ENCODE measurements at places on chromosomes 12 and 14.

- no peak for DNase-seq
These were observed 77.3 kb upstream of the LTA4H start for GRCh38 chr12:96112733-96113132.

- DNase-seq, result no peak
These were observed 112.5 kb downstream of the ALX1 start for GRCh38 chr12:85392508-85392907.

DNA sequence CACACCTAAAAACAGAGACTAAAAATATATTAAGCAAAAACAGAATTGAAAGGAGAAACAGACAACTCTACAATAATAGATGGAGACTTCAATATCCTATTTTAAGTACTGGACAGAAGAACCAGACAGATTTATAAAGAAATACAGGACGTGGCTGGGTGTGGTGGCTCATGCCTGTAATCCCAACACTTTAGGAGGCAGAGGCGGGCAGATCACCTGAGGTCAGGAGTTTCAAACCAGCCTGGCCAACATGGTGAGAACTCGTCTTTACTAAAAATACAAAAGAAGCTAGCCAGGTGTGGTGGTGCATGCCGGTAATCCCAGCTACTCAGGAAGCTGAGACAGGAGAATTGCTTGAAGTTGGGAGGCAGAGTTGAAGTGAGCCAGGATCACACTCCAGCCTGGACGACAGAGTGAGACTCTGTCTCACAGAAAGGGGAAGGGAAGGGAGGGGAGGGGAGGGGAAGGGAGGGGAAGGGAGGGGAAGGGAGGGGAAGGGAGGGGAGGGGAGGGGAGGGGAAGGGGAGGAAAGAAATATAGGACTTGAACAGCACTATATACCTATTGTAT lies 53.0 kb downstream of the CDK17 start:
- no peak for DNase-seq

- DNase-seq, result no peak
These were observed 44.7 kb downstream of the CPM start for GRCh38 chr12:68888243-68888642.

GRCh38 chr12:52443966-52444365 lies 8.0 kb downstream of the KRT6B start:
- no peak for DNase-seq

- no peak for DNase-seq
These were observed 176.0 kb downstream of the KIF26A start for GRCh38 chr14:104314251-104314941.

DNA sequence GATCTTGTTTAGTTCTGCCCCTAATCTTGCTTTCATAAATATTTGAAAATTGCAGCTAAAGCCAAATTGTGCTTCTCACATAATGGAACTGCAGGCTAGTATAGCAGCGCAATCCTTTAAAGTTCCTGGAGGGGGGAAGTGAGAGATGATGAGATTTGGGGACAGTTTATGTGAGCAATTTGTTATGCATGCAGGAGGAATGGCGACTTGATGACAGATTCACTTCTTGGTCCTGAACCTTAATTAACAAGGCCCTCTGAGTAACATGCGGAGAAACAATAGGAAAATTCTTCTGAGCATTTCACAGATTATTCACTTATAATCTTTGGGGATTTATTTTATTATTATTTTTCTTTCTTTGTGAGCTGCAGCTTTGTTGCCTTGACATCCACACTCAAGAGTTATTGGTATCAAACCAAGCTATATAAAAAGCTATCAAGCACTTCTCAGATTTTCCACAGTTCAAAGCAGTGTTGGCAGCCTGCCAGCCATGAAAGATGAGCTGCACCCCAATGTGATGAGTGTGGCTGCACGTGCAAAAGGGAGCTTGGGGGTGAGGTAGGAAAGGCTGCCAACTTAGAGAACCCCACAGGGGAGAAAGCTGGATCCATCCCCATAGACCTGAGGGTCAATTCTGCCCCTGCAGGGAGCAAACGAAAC lies 1662.2 kb upstream of the FLRT2 start:
- DNase-seq, result no peak

GRCh38 chr12:101799774-101800173 lies 31.0 kb downstream of the GNPTAB start:
- DNase-seq, result no peak

- peak; percentile 91 for DNase-seq
These were observed 89.6 kb downstream of the DAAM1 start for GRCh38 chr14:59278111-59278510.

GRCh38 chr12:17030338-17030737 lies 424.4 kb upstream of the LMO3 start:
- no peak for DNase-seq

GRCh38 chr12:112792301-112792700 lies 753 bp downstream of the RPH3A start:
- DNase-seq, result no peak

GRCh38 chr12:13079440-13079906 lies 24.0 kb downstream of the GSG1 start:
- DNase-seq, result no peak

GRCh38 chr12:112524676-112525425 lies 106.1 kb downstream of the PTPN11 start:
- peak; percentile 67 for DNase-seq

DNA sequence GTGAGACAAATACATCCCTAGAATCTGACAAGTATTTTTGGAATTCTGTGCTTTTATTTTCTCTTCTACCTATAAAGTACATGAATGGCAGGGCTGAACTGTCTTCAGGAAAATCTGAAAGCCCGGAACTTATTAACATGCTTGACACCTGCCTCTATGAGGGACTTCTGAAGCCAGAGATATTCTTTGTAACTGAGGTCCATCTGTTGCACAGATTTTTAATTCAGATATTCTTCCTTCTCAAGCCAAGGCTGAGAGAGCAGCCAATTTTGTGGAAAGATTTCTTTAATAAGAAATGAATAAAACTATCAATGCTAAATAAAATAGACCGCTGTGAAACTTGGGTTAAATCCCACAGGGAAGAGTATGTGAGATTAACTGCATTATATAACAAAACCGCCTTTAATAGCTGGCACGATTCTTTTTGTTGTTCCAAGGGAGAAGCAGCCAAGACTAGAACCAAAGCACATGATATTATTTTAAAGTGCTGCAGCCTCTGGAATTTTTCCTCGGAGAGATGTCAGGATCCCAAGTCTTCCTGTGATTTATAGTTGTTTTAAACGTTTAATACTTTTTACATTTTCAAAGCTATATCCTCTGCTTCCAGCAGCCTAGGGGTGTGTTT lies 148.9 kb downstream of the CRADD start:
- no peak for DNase-seq

- peak; percentile 57 for DNase-seq
These were observed 116.4 kb upstream of the ATF1 start for GRCh38 chr12:50647479-50647878.

DNA sequence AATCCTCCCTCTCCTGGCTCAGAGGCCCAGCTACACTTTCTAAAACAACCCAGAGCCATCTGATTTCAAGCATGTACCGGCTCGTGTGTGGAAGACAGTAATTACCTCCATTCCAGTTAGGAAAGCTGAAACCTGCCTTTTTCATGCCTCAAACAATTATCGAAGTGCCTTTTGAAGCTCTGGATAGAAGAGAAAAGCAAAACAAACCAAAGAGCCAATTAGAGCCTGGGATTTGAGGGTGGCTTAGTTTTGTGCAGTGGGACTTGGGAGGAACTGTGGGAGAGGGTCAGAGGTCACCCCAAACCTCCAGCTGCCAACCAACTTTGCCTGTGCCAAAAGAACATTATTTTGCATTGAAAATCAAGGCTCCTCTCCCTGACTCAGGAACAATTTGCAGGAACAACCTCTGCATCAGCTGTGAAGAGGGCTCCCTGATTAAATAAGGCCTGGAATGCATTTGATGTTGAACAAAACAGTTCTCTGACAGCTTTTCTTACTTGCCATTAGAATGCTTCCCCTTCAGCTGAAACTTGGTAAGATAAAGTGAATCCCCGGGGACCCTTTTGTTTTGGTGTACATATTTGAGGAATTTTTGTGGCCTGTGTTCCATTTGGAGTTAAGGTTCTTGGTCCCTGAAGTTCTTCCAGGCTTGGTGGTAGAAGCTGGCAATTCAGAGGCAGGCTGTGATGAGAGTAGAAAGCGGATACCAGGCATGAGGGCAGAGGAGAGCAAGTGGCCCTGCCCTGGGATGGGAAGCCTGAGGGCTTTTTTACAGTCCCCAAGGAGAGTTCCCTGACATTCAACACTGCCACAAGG lies 270.1 kb downstream of the ZFP36L1 start:
- no peak for DNase-seq

GRCh38 chr12:92470608-92471021 lies 232.2 kb upstream of the PLEKHG7 start:
- no peak for DNase-seq

DNA sequence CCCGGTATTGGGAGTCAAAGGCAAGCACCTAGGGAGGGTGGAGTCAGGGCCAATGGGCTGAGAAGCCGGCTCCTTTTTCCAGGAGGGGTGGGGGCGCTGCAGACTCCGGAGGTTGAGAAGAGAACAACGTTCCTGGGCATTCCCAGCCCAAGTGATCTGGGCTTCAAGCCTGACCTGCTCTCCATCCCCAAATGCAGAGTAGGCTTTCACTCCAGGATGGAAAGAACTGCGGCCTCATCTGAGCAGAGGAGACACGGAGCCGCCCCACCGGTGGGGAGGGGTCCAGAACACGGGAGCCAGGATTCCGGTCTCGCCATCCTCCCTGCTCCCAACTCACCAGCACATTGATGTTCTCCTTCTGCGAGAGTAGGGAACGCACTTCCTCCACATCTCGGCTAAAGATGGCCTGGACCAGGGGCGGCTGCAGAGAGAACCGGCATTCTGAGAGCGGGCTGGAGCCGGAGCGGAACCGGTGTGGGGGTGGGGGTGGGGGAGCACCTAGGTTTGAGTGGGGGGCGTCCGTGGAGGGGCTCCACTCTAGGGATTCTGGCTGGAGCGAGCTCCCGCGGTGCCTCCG lies 605 bp downstream of the ANKRD52 start:
- peak; percentile 72 for DNase-seq

DNA sequence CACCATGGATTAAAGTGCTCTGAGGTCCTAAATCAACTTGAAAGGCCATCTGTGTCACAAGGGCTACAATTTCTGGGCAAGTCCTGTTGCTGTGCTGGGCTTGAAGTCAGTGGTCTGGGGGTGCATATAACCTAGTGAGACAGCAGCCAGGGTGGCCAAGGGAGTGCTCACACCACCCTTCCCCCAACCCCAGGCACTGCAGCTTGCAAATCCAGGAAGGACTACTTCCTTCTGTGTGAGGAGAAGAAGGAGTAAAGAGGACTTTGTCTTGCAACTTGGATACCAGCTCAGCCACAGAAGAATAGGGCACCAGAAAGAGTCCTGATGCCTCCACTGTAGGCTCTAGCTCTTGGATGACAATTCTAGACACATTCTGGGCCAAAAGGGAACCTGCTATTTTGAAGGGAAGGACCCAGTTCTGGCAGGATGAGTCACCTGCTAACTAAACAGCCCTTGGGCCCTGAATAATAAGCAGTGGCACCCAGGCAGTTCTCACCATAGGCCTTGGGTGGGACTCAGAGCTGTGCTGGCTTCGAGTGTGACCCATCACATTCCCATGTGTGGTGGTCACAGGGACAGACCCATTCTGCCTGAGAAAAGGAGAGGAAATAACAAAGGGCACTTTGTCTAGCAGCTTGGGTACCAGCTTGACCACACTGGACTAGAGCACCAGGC lies 32.6 kb upstream of the DHRS7 start:
- no peak for DNase-seq

DNA sequence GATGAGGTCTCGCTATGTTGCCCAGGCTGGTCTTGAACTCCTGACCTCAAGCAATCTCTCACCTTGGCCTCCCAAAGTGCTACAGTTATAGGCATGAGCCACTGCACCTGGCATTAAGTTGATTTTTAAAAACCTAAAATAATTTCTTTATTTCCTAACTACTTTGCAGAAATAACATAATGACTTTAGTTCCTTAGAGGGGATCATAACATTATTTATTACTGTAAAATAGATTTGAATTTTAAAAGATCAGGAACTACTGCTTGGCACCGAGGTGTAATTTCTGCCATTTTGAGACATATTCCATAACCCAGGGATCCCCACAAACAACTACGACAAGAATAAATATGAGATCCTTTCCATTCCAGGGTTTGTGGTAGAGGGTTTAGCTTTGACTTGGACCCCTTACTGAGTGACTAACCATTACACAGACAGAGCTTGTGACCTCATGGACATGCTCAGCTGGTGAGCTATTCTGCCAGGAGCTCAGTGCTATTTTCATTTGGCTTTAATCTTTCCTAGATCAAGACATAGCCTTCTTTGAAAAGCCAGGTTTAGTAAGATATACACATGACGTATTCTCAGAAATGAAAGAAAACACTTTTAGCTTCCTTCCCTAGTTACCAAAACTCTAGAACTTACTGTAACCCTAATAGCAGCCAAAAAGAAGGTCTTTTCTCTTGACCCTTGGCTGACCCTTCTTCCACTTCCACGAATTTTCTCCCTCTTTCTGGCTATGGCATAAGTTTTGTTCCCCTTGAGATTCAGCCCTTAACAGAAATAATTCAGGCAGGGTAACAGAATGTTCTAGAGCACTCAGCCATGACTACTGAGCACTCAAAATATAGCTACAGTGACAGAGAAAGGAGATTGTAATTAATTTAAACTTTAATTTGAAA lies 75.1 kb upstream of the NUDT4 start:
- DNase-seq, result no peak

Data from urothelium cell line (cell line).